ENCODE measurements at places on chromosomes 7 and 10.

DNA sequence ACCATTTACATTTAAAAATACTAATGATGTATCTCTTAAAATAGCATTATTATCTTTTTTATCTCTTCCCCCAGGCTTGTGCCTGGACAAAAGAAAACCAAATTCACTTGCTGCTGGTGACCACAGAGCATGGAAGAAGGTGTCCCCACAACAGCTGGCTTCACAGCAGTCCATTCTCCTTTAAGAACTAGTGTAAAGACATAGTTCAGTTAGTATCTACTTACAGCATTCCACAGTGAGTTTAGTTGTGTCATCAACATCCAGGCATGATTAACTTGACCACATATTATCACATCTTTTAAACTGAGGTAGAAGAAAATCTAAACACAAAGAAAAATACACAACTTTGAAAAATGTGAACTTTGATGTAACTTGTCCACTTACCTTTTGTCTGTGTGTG is 55.0 kb downstream of the LRRC17 start:
- DNase-seq: no peak

DNA sequence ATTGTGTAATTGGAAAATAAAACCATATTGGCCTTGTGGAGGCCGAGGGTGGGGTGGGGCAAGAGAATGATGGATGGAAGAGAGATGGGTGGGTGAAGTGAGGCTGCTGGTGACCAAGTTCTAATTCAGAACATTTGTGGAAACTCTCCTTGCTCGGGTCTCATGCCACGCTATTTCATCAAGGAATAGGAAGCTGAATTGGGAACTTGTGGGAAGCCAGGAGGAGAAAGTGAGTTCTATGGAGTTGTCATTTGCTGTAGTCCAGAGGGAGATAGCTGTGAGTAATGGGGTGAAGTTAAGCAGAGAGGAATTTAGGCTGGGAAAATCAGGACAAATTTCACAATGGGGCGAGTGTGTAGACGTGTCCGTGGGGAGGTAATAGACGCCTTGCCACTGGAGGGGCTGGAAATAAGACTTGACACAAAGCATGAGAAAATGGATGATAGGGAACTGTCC is 339.2 kb downstream of the LRMDA start:
- DNase-seq: no peak

GRCh38 chr7:134289423-134289822 is 27.3 kb downstream of the SLC35B4 start:
- no peak for DNase-seq

DNA sequence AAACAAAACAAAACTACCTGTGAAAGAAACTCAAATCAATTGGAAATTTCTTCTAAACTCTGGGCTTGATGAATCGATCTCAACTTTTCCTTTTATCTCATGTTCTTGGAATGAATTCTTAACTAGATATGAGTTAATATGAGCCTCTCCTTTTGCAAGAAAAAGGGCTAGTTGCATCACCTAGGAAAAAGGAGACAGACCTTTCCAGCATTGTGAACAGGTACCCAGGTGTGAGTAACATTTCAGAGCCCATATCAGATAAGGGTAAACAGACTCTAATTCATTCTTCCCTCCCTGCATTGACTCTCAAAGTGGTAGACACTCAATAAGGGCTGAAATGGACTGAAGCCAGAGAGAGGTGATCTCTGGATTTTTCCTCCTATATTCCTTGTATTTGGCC is 103.8 kb upstream of the AGR3 start:
- no peak for DNase-seq

- no peak for DNase-seq
Observed at GRCh38 chr7:102849538-102849937, 63.3 kb upstream of the LRRC17 start.

DNA sequence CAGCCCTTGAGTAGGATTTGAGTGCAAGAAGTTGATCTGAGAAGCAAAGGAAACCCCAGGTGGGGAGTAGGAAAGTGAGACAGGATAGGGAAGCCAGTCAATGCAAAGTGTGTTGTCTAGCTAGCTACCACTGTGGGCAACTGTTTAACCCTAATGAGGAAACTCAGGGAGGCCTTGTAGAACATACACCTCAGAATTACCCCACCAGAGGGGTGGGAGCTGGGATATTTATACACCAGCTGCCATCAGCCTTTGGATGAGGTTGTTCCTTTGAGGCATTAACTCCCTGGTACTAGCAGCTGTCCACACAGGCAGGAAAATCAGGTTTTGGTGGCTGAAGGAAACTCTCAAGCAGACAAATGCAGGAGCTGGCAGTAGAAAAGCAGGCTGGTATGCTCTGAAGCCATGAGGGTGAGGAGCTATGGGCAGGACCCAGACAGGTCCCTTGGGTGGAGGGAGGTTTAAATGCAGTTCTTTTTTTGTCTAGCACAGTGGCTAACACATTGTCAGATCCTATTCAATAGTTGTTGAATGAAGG is 60.1 kb upstream of the ARID5B start:
- DNase-seq: no peak

- no peak for DNase-seq
Observed at GRCh38 chr7:4010923-4011656, 671.0 kb upstream of the FOXK1 start.

- DNase-seq: no peak
Observed at GRCh38 chr10:112842832-112843360, 107.2 kb upstream of the TCF7L2 start.
